CD4-positive, alpha-beta T cell treated with Interleukin-6 at 100 ng/mL for 8 hours (primary cell): ENCODE measurements at places on chromosomes 1 and 21.
A peak's percentile ranks its signal among the peaks of the same experiment; 100 is the strongest.

- no peak for DNase-seq
These were observed 1.4 kb downstream of the TRIM17 start for GRCh38 chr1:228415221-228415620.

- DNase-seq = no peak
These were observed 3.7 kb downstream of the PEF1 start for GRCh38 chr1:31640964-31641363.

GRCh38 chr1:232901255-232901654 lies 49.2 kb upstream of the NTPCR start:
- DNase-seq = no peak

- no peak for DNase-seq
These were observed 55.9 kb downstream of the MT1HL1 start for GRCh38 chr1:236948381-236948780.

DNA sequence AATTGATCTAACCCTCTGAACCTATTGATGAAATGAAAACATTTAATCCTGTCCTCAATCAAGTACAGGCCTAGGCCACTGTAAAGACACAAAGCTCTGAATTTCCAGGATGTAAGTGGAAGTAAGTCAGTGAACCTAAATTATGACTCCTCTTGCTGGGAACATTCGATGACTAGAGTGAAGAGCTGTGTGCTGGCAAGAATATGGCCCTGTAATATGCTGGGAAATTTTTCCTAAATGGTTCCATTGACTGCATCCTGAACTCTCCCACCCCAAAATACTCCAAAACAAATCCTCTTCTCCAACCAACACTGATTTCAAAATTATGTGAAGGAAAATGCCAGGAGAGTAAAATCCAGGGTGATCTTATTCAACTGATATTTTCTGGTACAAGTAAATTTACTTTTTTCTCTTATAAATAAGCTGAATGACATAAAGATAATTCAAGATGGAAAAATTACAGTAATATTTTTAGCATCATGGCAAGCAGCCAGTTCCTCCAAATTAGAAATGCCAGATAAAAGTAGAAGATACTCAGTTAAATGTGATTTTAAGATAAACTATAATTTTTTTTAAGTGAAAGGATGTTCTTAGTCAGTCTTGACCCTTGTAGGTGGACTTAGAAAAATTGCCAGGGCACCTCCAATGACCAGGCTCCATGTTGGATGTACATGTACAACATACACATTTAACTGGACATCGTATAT lies 269.4 kb downstream of the PTGER3 start:
- DNase-seq = no peak

DNA sequence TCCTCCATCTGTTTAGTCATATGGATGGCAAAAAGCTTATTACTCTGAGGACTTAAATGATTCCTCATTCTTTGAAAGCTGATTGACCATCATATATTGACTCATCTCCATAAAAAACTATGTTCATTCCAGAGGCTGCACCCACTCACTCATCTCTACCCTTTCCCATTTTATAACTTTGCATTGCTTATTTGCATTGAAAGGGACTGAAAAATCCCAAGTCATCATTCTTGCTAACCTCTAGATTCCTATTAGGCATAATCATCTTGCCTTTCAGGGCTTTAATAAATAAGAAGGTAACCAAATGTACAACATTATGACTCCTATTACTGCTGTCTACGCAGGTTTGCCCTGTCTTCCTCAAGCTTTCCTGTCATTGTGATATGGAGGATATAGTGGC lies 1180.3 kb upstream of the B3GALT2 start:
- no peak for DNase-seq

DNA sequence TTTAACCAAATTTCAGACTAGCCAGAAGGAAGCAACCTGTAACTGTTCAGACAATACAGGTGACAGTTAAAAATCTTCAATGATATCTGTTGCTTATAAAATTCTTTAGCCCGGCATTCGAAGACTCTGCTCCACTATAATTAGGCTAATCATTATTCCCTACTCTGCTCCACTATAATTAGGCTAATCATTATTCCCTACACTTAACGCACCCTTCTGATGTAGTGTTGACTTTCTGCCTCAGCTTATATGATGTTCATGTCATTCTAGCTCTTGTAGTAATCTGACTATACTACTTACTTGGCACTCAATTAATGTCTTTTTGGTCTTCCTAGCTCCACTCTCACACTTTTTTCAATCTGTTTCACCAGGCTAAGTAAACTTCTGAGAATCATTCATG lies 13.3 kb downstream of the TESK2 start:
- no peak for DNase-seq

- DNase-seq = no peak
These were observed 10.7 kb downstream of the ZNF648 start for GRCh38 chr1:182050481-182051448.

GRCh38 chr1:230730977-230731376 lies 16.2 kb upstream of the CAPN9 start:
- no peak for DNase-seq

DNA sequence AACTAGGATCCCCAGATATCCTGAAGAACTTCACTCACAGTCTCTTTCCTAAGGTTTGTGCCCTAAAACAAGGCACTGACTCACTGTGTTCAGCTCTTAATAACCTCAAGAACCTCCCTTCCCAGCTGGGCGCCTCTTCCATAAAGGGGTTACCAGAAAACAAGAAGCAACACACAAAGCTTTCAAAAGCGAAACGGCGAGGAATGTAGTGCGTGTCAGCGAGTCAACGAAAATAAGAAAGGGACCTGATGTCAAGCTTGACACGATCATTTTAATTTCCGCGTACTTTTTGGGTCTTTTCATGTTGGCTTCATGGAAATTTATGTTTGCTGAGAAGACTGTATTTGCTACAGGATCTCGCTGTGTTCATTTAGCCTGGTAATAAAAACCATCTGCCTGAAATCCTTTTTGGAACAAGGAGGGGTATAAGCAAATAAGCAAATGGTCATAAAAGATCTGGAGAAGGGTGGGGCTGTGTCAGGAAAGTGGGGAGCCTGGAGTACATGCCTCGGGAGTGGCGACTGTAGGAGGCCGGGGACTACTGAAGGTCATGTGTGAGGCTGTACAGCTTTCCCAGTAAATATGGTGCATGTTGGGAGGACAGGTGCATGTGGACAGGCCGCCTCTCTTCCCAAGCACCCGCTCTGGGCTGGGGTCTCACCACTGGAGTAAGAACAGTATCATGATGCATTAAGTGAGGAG lies 11.4 kb upstream of the CLDN14 start:
- no peak for DNase-seq

GRCh38 chr1:166999500-167000055 lies 10.5 kb downstream of the MAEL start:
- DNase-seq = no peak

DNA sequence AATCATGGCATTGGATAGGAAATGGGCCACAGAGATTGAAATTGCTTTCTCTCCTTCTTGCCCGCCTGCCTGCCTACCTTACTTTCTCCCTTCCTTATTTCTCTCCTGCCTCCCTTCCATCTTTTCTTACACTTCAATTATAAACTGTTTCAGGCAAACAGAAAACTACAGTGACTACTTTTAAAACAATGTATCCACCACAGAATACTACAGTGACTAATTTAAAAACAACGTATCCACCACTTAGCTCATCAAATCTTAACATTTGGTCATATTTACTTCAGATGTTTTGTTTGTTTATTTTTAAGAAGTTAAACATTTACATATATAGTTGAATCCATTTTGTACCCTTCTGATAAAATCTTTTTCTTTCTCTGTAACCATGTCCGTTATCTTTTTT lies 54.4 kb downstream of the SNRPE start:
- DNase-seq = no peak

DNA sequence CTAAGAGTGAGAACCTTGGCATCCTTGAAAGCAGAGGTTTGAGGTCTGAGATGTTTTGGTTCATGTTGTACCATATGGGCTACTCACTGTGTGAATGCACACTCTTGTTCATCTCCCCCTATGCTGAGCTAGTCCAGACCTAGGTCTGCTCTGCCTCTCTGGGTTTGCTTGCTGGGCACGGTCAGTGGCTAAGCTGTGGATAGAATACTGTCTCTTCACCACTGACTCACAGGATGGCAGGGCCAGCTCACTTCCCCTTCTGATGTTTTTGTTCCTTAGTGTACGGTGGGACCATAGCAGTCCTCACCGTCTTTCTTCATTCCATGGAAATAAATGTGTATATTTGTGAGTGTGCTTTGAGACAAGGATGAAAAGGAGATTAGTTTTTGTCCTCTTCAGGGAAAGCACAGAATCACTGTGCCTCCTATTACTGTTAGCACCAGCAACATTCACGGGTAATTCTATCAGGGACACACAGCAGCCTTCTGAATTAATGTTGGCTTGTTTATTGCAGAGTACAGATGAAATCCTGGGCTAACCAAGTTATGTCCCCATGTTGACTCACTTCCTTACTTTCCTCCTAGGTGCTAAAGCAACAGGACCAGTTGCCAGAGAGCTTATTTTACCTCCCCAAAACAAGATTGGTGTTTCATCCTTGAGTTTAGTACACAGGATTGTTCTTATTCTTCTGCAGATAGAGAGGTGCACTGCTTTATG lies 56.9 kb upstream of the IVNS1ABP start:
- DNase-seq = no peak

- no peak for DNase-seq
These were observed 65.5 kb upstream of the WNT4 start for GRCh38 chr1:22208268-22208972.

DNA sequence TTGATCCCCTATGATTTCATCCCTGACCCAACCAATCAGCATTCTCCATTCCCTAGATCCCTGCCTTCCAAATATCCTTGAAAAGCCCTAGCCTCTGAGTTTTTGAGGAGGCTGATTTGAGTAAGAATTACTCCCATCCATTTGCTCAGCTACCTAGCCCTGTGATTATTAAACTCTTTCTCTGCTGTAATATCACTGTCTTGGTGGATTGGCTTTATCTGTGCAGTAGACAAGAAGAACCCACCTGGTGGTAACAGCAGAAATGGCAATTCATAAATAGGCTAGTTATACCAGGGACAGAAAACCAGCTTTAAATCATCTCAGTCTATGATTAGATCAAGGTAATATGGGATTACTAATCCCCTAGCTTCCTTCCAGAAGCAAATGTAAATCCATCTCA lies 13.0 kb downstream of the IL20 start:
- DNase-seq = no peak

- no peak for DNase-seq
These were observed 169.8 kb upstream of the CXADR start for GRCh38 chr21:17343055-17343454.

DNA sequence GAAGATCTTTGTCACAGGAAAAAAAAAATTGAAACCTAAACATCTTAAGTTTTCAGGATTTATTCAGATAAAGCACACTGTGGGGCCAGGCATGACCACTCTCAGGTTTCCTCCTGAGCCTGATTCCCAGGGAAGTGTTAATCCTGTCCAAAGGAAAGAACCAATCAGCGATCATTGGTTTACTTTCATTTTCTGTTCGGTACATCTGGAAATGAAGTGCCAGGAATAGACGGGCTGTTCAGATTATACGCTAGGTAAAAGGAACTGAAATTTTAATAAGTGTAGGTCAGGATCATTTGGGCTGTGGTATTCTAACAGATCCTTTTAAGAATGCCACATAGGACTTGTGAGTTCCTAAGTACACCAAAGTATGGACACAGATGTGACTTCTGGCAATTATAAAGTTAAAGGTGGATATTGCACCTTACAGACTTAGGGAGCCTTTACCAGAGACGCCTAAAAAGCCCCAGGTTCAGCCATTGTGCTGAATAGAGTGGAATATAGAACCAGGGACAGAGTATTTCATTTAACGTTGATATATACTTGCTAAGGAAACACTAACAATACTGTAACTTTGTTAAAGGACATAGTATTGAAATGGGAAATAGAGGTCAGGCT lies 9.3 kb upstream of the CACYBP start:
- peak; percentile 21 for DNase-seq

DNA sequence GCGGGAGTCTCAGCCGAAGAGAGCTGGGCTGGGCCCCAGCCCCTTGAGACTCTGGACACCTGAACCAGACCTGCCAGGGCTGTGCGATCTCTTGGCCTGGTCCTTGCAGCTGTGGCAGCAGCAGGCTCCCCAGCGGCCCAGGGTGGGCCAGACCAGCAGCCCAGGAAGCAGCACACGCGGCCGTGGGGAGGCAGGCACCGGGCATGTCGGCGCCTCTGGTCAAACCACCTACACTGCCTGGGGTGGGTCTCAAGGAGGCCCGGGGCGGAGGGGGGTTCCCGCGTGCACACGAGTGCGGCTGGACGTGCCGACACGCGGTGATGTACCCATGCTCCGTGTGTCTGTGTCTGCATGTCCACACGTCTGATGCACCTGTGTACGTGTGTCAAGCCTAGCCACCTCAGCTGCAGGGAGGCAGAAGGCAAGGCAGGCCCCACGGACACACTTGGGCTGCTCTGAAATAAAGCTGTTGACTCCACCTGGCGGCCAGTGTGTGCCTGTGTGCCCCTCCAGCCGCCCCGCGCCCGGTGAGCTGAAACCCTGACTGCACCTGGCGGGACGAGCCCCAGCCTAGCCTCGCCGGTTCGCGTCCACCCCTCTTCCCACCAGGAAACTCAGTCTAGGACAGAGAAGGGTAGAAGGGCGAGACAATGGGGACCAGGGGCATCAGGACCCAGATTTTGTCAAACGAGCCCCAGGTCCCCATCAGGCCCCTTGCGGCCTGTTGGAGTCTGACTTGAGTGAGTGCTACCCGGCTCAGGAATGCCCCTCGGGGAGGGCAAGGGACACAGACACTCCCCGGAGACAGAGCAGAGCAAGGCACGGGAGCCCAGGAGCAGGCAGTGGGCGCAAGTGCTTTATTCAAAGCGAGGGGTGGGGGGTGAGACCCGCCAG lies 11.6 kb downstream of the SCNN1D start:
- DNase-seq = peak; percentile 64

GRCh38 chr1:184965944-184966860 lies 8.1 kb downstream of the NIBAN1 start:
- no peak for DNase-seq

GRCh38 chr1:68293122-68293521 lies 60.8 kb upstream of the WLS start:
- no peak for DNase-seq

- DNase-seq = no peak
These were observed 1148.5 kb downstream of the PLA2G4A start for GRCh38 chr1:187977298-187977697.

- no peak for DNase-seq
These were observed 561.8 kb downstream of the KIF26B start for GRCh38 chr1:245716561-245716960.

GRCh38 chr21:29371464-29371863 lies 72.7 kb downstream of the BACH1 start:
- no peak for DNase-seq

GRCh38 chr1:203316626-203317093 lies 11.3 kb downstream of the BTG2 start:
- DNase-seq = no peak

- DNase-seq = no peak
These were observed 28.5 kb downstream of the HUNK start for GRCh38 chr21:31901315-31901714.

DNA sequence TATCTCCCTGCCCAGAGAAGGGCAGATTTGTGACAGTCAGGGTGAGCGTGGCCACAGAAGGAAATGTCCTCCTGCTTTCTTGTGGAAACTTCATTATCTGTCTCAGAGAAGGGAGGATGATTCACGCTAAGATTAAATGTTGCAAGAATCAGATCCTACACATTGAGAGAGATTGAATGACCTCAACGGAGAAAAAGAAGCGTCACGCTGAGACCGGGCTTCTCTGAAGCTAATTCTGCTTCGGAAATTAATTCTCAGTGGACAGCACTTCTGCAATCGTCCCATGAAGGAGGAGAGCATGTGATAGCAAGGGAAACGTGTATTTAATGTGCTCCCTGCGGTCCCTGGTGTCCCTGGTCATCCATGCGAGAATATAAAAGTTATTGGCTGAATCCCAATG lies 19.8 kb upstream of the C1orf21 start:
- DNase-seq = no peak
